ENCODE measurements at places on chromosomes 1 and 21. TPM values are rescaled to one million over a fixed set of nuclear protein-coding genes. Genes with fewer than 3 reads are reported as not detected.

The TTC24 gene
- not detected for total RNA-seq

DNA sequence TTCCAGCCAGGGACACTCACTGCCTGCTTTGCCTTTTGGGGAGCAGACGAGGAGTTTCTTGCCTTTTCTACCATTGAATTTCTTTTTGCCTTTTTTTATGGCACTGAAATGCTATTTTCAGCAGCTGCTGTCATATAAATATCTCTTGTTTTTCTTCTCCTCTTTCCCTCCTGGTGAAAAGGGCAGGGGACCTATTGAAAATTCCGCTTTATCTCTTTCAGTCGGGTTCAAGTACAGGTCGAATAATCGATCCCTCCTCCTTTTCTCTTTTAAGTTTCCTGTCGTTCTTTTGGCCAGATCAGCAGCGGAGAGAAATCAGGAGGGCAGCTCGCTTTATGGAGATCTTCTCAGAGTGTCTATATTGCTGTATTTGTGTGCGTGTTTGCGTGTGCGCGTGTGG is 67.4 kb upstream of the CASZ1 start:
- DNase-seq = no peak

DNA sequence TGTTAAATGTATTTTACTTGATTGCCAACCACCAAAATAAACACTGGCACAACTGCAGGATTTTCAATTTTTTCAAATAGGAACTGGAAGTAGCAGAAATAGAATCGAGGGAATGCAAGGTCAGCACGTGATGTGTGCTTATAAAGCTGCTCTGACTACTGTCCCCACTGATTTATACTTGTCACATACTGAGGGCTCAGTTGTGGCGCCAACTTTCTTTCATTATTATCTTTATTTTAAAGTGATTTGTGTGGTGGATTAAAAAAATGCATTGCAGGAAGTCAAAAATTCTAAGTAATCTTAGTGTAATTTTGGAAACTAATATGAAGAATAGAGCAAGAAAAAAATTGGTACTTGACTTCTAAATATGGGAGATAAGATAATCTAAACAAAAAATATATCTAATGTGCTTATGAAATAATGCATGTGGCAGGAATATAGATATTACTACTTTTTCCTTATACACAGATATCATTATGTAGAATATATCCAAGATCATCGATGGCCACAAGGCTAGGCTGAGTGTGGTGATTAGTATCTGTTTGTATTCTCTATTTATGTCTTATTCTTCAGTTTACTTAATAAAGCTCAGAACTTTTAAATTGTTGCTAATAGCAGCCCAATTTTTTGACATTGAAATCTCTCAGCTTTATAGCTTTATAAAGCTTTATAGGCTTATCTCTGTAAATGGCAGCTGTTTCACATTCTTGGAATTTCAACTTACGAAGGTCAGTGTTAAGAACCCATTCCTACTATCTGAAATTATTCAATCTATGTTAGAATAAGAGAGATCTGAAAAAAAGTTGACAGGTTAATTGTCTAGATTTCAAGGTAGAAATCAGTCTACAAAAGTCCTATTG is 404.5 kb upstream of the ADAMTS5 start:
- DNase-seq = no peak

DNA sequence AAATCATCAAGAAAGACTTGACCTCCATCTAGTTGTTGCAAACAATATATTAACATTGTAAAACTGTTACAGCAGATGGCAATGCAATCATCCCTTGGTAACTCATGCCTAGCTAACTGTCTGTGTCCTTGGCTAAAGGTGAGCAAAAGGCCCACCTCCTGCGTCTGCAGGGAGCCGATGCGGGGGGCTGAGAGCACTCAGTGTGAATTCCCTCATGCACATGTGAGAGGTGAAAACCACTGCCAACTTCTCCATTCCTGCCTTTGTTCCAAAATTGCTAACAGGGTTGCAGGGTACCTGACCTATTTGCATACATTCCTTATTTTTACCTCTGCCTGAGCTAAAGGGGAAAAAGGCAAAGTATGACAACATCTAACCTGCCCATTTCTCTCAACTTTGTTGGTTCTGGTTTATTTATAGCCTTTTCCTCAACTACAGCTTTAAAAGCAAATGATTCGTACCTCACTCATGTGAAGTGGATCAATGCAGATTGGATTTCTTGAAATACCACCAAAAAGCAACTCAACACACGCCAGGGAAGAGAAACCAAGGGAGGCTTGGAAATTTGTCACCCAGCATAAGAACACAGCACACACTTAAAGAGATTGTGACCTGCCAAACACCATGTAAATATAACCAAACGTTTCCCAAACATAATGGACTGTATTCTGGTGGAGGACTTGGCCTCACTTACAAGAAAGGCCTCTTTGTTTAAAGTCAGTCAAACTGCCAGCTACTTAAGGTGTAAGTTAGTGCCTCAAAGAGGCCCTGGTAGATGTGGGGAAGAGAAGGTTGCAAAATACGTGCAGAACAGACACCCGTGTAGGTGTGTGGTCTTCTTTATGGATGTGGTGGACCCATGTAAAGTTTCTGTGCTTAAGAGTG is 651.0 kb downstream of the SMYD3 start:
- DNase-seq = no peak

The TNFRSF9 gene
- 0.79 TPM for total RNA-seq

The CASQ2 gene
- total RNA-seq = 10.9 TPM

DNA sequence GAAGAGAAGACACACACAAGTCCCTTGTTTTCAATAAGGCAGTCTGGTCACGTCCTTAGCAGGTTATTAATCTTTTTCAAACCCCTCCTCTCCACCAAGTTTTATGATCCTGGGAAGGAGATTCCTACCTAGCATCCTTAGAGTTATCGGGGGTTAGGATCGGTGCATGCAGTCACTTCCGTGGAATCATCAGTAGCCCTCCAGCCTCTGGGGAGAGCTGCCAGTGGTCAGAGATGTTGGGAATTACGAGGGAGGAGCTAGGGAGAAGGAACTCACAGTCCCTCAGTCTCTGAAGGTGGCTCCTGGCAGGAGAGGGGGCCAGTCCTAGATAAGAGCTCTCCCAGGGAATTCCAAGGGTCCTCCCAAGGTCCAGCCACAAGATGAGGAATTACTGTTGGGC is 57.7 kb upstream of the ATP5PO start:
- no peak for DNase-seq

- no peak for DNase-seq
Observed at GRCh38 chr21:38955495-38955894, 149.8 kb downstream of the ETS2 start.

DNA sequence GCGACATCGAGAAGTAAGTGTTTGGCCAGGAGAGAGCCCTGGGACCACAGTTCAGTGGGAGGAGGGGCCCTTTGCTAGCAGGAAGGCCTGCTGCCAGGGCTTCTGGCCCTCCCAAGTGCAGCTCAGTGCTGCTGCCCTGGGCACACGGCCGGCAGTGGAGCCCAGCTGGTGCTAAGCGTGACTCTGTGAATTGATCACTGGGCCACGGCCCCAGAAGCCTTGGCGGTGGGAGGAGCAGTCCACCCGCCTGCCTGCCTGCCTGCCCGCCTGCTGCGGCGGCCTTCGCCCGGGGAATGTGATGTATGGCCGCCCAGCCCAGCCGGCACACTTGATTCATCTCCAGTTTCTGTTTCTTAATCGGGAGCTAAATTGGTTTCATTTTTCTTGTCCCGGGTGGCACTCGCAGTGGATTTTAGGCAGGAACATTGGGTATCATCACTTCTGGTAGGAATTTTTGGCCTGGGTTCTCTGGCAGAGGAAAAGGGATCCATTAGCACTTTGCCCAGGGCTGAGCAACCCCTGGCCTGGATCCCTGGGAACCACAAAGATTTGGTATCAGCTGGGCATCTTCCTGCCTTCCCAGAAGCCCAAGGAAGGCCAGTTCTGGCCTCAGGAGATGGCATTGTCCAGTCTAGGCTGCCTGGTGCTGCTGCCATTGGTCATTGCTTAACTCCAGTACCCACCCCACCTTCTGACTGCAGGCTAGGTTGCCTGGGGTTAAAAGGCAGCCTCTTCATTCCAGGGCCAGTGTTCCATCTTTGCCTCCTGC is 28.6 kb downstream of the TMEM53 start:
- DNase-seq = no peak

The AKR7A3 gene
- total RNA-seq = 1.3 TPM

The PUSL1 gene
- total RNA-seq = 18.1 TPM

All from omental fat pad (tissue), 4 donors.